NCI-H2081 (cell line): ENCODE measurements at places on chromosomes 7 and 10.

DNA sequence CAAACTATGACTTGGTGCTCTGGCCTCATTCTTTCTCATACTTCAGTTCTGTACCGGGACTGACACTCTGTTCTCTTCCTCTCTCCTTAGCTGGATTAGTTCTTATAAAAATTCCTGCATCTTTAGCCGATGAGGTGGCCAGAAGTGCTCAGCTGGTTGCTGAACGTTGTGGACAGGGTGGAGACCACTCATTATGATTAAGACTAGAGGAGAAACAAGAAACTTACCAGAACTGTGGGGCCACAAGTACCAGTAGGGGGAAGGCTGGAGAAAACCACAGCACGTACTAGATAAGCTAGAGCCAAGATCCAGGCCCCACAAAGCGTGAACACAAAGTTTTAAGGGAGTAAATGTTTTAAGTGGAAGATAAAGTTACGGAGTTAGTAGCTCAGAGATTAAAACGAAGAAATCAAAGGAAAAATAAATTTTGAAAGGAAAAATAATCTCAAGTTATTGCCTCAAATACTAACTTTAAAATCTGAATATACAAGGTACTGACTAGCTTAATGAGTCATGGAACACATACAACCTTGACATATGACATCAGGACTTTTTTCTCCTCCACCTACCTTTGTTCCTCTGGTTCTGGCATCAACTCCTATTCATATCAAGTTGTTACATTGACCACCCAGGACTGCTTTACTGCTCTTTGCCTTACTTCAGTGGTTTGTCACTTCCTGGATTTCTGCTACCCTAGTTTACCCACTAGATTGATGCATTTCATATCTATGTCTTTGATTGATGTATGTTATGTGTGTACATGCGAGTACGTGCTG, 469.0 kb downstream of the TFEC start:
- no peak for DNase-seq

- no peak for DNase-seq
Measured at GRCh38 chr7:117716707-117717299, 156.4 kb downstream of the CTTNBP2 start.

DNA sequence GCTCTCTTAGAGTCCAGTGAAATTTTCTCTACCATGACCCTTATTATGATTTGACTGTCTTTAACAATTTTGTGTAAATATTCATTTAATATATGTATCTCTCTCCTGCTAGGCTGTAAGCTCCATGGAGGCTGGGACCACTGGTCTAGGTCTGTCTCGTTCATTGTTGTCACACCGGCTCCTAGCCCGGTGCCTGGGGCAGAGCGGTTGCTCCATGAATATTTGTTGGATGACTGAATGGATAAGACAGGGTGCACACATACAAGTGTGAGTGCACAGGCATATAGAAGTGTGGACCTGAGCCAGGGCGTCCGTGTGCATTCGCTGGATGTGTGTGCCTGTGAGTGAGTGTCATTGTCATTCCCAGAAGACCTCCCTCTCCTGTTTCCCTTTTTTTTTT, 20.9 kb upstream of the LBX1 start:
- DNase-seq, result no peak

GRCh38 chr7:26684447-26684846, 179.9 kb downstream of the SKAP2 start:
- DNase-seq, result peak; percentile 51

DNA sequence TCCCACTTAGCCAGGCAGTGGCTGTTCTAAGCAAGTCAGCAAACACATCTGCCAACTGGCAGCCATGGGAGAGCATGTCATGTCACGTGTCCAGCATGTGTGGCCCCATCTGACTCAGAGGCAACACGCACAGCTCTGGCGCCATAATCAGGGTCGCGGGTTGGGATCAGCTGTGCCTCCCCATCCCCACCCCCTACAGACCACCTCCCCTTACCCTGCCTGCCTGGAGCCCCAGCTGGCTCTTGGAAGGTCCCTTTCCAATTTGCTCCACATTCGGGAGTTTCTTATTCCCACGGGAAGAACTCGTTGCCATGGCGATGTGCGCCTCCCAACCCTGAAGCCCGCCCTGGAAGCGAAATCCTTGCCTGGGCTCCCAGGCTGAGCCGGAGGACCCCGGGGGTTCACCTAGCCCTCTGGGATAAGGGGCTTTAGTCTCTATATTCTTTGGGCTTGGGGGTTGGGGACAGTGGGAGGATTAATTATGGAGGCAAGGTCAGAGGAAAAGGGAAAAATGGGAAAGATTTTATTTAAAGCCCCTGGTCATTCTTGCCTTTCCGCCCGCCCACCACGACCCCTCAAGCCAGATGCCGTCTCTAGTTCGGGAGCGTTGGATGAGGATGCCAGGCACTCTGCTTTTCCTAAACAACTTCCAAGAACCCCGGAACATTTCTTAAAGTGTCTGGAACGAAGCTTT, 283.7 kb downstream of the ZEB1 start:
- DNase-seq, result no peak

DNA sequence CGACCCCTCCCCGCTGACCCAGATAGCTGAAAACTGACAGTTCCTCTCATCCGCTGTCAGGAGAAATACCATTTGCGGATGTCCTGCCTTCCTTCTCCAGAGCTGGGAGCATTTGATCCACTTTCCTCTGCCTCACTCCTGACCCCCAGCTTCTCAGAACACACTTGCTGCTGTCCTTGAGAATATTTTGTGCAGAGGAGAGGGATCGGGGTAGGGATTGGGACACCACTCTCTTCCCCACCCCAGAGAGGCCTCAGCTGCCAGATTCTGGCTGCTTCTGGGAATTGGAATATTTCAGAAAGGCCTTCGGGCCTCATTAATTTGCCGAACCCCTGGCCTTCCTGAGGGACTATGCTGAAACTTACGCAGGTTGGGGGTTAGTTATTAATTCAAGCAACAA, 97.0 kb downstream of the C10orf105 start:
- no peak for DNase-seq

DNA sequence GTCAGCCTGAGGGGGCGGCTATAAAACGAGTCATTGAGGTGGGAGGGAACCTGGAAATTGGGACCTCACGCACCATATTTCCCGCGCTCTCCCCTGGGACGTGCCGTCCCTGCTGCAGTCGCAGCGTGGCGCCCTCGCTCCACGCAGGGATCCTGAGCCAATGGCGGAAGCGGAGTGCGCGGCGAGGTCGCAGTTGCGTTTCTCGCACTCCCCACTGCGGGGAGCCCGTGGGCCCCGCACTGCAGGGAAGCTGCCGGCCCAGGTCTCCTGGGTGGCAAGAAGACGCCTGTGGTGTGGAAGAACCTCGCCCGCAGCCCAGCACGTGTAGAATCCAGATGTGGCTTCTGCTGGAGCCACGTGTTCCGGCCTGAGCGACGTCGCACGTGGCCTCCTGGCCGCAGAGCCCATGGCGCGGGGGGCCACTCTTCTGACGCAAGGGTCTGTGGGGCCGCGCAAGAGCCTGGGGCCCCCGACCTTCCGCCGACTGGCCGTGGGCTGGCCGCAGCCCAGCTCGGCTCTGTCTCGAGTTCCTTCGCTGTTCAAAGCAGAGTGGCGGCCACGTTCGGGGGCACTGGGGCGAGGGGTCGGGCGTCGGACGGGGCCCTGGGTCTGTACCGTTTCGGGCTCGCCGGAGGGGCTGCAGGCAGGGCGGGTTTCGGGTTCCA, 26.4 kb downstream of the HIF1AN start:
- peak; percentile 5 for DNase-seq

GRCh38 chr7:22654831-22655230, 72.2 kb upstream of the IL6 start:
- no peak for DNase-seq

- DNase-seq, result peak; percentile 34
Measured at GRCh38 chr10:12130237-12130872, 878 bp downstream of the SEC61A2 start.

DNA sequence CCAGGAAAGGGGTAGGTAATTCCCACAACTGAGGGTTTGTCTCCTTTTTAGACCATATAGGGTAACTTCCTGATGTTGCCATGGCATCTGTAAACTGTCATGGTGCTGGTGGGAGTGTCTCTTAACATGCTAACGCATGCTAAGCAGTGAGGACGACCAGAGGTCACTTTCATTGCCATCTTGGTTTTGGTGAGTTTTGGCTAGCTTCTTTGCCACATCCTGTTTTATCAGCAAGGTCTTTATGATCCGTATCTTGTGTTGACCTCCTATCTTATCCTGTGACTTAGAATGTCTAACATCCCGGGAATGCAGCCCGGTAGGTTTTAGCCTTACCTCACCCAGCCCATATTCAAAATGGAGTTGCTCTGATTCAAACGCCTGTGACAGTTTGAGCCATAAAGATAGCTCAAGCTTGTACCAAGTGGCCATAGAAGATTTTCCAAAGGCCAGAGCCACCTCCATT, 176.0 kb upstream of the NAMPT start:
- no peak for DNase-seq

DNA sequence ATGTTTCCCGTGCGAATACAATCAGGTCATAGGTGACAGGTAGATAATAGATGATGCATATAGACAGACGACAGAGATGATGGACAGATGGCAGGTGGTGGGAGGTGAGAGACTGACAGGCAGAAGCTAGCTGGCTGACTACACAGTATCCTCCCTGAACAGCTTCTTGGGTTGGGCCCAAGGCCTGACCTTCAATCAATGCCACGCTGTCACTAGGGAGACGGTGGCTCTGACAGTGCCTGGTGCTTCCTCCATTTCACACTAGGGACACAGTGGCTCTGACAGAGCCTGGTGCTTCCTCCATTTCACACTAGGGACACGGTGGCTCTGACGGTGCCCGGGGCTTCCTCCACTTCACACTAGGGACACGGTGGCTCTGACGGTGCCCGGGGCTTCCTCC, 200.1 kb downstream of the DIP2C start:
- no peak for DNase-seq

GRCh38 chr10:93173967-93174845, 100.5 kb downstream of the CYP26A1 start:
- DNase-seq, result no peak

GRCh38 chr10:92208157-92208720, 82.6 kb downstream of the CPEB3 start:
- no peak for DNase-seq

- no peak for DNase-seq
Measured at GRCh38 chr10:5871596-5871995, 18.1 kb downstream of the ANKRD16 start.

DNA sequence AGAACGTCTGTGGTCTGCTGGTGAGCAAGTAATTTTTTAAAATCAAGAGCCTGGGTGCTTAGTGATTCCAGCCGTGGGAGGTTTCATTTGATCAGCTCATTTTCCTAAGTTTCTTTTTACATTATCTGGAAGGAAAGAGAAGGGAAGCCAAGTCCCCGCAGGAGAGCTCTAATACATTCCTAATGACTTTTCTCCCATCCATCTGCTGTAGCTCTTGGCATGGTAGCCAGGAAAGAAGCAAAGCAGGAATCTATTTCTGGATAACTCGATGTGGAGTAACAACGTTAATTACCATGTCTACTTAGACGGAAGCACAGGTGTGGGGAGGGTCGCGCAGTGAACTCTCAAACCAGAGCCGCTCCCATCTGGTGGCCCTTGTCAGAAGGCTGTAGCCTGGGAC, 121.9 kb downstream of the PAXIP1 start:
- DNase-seq, result no peak

DNA sequence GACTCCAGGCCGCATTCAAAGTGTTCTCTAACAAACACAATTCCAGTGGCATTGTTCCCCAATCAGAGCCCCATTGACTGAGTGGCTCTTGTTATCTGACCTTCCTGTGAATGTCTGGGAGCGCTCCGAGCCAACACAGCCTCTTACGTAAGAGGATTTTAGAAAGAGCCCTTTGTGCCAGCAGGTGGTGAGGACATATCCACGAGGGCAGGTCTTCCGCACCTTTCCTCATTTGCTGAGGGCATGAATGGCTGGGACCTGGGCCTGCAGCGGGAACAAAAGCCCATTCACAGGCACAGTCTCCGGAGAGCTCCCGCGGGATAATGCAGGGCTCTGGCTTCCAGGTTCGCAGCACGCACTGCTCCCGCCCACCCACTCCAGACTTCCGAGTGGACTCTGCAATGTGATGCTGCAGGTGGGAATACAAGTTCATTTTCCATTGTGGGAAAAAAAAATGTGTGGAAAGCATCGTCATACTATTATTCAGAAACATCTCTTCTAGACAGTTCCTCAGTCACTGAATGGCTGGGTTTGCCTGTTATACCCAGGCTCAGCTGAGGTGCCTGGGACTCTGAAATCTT, 295.0 kb upstream of the IGFBP3 start:
- no peak for DNase-seq

GRCh38 chr7:44764665-44765578, 16.3 kb downstream of the ZMIZ2 start:
- no peak for DNase-seq

GRCh38 chr10:86899670-86900276, 57.6 kb downstream of the MMRN2 start:
- peak; percentile 48 for DNase-seq

- DNase-seq, result no peak
Measured at GRCh38 chr7:148717266-148717793, 18.6 kb downstream of the CUL1 start.

GRCh38 chr7:128705891-128706333, 33.2 kb upstream of the CALU start:
- peak; percentile 42 for DNase-seq

DNA sequence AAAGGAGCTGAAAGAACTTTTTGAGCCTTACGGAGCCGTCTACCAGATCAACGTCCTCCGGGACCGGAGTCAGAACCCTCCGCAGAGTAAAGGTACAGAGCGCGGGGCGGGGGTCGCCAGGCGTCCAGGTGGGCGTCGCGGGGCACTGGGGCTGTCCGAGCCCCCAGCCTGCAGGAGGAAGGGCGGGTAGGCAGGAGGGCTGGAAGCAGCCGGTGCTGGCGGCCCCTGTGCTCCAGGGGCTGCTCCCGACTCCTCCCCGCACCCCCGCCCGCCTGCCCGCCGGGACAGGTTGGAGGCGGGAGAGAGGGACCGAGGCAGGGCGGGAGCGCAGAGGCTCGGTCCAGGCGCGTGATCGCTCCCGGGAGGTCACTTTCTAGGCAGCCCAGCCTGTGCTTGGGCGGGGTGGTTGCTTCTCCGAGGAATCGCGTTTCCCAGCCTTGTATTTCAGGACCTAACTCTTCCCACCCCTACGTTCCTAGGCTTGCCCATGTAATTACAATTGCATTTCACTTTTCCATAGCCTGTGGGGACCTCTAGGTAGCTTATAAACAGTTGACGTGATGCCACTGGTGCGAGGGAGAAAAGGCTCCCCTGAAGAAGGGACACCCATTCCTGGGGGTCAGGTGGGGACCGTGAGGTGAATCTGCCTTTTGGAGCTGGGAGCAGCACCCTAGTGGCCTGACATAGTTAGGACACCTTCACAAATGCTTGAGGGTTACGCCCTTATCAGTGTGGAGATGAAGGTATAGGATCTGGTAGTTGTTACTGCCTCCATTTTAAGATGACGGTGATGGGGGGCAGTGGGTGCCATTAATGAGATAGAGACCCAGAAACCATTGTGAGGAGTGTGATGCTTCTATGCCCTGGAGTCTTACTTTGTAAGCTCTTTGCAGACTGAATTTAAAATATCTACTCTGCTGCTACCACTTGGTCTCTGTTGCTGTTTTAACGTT, 148.2 kb downstream of the CELF2 start:
- DNase-seq, result no peak

DNA sequence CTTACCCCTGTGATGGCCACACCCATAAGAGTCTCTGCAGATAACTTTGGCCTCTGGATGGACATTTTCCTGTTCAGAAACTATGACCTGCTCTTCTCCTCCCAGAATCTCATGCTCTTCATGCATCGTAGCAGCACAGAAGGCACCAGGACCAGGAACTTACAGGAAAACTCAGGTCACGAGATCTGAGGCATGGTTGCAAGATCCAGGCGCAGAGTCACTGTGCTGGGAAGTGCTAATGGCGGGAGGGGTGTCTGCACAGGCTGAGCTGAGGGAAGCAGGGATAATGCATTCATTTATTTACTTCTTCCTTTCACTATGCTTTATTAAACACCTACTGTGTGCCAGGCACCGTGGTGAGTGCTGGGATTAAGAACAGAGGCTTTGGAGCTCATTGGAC, 48.2 kb upstream of the LOXL4 start:
- DNase-seq, result no peak
